Adipocyte (in vitro differentiated cells): ENCODE measurements at places on chromosomes 7 and 10.

- no peak for DNase-seq
These were observed 22.8 kb downstream of the FRMPD2 start for GRCh38 chr10:48251525-48252353.

GRCh38 chr7:141220263-141220880, 146.5 kb downstream of the TMEM178B start:
- DNase-seq, result peak; percentile 12

- peak; percentile 76 for DNase-seq
These were observed 21.1 kb upstream of the HBP1 start for GRCh38 chr7:107147464-107148393.

GRCh38 chr10:106515206-106515790, 649.2 kb downstream of the SORCS1 start:
- peak; percentile 59 for DNase-seq

- peak; percentile 49 for DNase-seq
These were observed 80.4 kb upstream of the CDK6 start for GRCh38 chr7:92916770-92917224.

DNA sequence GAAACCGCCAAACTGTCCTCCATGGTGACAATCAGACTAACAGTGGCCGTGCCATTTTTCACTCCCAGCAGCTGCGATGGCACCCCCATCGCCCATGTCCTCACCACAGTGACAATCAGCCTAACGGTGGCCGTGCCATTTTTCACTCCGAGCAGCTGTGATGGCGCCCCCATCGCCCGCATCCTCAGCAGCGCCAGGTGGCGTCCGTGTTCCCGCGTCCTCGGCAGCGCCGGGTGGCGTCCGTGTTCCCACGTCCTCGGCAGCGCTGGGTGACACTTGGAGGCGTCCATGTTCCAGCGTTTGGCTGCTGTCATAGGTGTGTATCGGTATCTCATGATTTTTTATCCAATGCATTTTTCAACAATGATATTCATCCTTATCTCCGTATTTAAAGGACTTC, 267.3 kb downstream of the PTPRN2 start:
- no peak for DNase-seq

DNA sequence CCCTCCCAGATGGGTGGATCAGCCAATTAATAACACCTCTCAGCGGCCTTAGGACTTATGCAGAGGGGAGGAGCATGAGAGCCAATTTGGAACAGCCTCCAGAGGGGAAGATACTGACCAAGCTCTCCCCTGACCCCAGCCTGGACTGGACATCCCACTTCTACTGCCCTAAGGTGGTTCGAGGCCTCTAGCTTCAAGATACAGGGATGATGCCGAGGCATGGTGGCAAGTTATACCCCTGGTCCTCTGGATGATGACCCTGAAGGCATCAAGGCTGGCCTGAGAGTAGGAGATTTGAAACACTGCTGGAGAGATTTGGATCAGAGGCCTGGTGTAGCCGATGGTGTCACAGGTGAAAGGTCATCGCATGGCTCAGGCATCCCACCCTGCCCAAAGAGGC, 3.2 kb downstream of the CDH23 start:
- DNase-seq, result no peak

- DNase-seq, result no peak
These were observed 62.8 kb downstream of the CDH23 start for GRCh38 chr10:71459513-71459912.

GRCh38 chr10:105062951-105063350, 421.9 kb downstream of the SORCS3 start:
- no peak for DNase-seq

- DNase-seq, result peak; percentile 34
These were observed 122.9 kb downstream of the LYZL1 start for GRCh38 chr10:29411666-29412315.

GRCh38 chr10:88804083-88804812, 1.7 kb downstream of the LIPM start:
- DNase-seq, result no peak

DNA sequence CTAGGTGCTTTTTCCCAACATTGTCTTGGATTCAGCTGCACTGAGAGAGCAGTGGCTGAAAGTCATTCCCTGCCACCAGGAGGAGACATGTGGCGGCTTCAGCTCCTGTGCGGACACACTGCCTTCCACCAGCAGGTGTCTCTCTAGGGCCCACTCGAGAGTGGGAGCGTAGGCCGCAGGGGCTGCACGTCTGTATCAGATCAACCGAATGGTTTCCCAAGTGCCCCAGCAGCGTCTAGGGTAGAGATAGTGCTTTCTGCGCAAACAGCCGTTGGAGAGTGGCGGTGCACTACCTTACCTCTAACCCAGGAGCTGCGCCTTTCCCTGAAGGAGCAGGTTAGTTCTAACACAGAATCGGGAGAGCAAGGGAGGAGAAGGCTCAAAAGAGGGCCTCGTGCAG, 31.7 kb downstream of the PAPOLB start:
- DNase-seq, result peak; percentile 25

GRCh38 chr10:128210215-128211063, 84.2 kb upstream of the MKI67 start:
- DNase-seq, result peak; percentile 36

- no peak for DNase-seq
These were observed 19.6 kb downstream of the SEMA3E start for GRCh38 chr7:83629117-83629880.

DNA sequence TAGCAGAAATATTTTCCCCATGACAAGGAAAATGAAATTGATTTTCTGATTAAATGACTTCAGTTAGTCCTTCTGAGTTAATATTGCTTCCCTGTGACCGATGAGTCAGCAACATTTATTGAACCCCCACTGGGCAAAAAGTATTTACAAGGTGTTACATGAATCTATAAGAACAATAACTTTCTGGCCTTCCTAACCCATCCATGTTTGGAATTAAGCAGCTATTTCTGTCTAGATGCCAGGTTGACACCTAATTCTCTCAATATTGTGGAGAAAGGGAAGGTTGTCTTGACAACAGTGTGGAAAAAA, 112.9 kb upstream of the JAZF1 start:
- DNase-seq, result no peak

DNA sequence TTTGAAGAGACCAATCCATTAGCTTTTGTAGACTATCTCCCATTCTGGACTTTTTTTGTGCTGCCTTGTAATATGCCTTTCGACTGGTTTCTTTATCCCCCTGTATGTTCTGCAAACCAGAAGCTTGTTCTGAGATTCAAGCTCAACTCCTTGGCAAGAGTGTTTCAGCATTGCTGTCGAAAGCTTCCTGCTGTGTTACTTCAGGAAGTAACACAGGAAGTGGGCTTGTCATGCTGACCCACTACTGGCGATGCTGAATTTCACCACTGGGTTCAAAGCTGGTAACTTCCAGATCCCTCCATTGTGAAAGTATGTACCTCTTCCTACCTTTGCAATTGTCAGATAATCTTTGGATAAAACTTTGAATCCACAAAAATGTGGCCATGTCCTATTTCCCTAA, 57.9 kb upstream of the INSYN2A start:
- DNase-seq, result no peak

- DNase-seq, result peak; percentile 62
These were observed 95.8 kb upstream of the CACUL1 start for GRCh38 chr10:118850418-118851061.

- DNase-seq, result no peak
These were observed 9.3 kb downstream of the TMEM248 start for GRCh38 chr7:66930341-66930740.

- no peak for DNase-seq
These were observed 17.5 kb upstream of the TECTB start for GRCh38 chr10:112265745-112266144.
